ENCODE measurements at places on chromosomes 3 and 15. TPM values are rescaled to one million over a fixed set of nuclear protein-coding genes. Genes with fewer than 3 reads are reported as not detected.
A peak's percentile ranks its signal among the peaks of the same experiment; 100 is the strongest.

GRCh38 chr3:123054109-123054778 lies 12.6 kb upstream of the PDIA5 start:
- no peak for DNase-seq

DNA sequence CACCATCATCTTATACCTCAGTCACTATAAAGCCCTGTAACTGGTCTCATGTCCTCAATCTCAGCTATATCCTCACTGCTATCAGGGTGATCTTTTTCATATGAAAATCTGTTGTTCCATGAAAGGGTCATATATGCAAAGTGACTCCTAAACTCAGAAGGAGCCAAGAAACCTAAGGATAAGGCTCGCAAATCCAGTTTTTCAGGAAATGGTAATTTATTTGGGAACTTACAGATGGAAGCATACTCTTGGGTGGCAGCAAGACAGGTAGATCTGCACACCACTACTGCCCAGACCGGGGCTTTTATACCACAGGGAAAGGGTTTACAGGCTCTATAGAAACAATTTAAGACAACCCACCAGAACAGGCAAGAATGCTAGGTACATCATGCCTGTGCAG lies 272.3 kb downstream of the UBE2E2 start:
- DNase-seq: no peak

- DNase-seq: no peak
Measured at GRCh38 chr3:68206524-68207117, 552.2 kb upstream of the SUCLG2 start.

GRCh38 chr3:33921608-33922007 lies 123.2 kb downstream of the PDCD6IP start:
- no peak for DNase-seq

CYP1A2 gene
- total RNA-seq: not detected

- no peak for DNase-seq
Measured at GRCh38 chr3:71168880-71169411, 414.6 kb downstream of the FOXP1 start.

GRCh38 chr15:80989081-80989517 lies 520 bp downstream of the MESD start:
- DNase-seq: no peak

DNA sequence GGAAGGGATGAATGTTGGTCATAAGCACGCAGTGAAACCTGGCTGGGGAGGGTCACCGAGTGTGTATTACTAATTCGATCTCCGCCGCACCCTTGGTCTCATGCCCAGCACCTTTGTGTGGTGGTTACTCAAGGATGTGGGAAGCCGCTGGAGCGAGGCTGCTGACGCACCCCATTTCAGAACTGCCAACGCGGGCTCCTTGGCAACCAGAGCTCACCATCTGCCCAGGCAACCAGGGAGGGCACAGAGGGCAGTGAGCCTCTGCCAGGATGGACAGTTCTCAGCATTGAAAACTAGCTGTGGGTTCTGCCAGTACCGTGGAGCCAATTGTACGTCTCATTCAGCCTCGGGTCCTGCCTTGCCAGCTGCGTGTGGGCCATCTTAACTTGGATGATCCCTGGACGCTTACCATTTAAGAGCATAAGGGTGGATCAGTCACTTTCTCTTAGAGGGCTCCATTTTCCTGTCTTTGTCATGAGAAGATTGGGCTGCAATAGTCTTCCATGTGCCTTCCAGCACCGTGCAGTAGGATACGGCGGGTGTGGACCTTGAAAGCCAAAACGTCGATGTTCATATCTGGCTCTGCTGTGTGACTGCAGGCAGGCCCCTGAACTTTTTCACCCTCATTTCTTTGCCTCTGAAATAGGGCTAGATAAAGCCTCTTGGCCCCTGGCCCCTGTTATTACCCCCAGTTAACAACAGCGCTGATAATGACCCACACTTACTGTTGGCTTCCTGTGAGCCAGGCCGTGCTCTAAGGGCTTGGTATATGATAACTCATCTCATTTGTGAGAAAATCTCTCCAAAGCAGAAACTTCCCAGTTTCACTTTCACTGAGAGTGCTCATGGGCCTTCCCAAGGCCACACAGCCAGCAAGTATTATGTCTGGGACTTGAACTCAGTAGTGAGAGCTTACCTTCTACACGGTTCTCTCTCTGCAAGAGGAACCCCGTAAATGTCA lies 238.8 kb downstream of the OPA1 start:
- DNase-seq: peak; percentile 95

- no peak for DNase-seq
Measured at GRCh38 chr3:154981664-154982063, 98.5 kb upstream of the MME start.

All from Daoy (cell line).